HFFc6 (cell line): ENCODE measurements at places on chromosomes 2 and 18. TPM values are rescaled to one million over a fixed set of nuclear protein-coding genes. Genes with fewer than 3 reads are reported as not detected.

LGALSL gene
- total RNA-seq, result 0.50 to 2.1 TPM (median 1.7 TPM) in 3 replicates

- no peak for DNase-seq
These were observed 202.7 kb downstream of the BCL11A start for GRCh38 chr2:60350791-60351190.

DNA sequence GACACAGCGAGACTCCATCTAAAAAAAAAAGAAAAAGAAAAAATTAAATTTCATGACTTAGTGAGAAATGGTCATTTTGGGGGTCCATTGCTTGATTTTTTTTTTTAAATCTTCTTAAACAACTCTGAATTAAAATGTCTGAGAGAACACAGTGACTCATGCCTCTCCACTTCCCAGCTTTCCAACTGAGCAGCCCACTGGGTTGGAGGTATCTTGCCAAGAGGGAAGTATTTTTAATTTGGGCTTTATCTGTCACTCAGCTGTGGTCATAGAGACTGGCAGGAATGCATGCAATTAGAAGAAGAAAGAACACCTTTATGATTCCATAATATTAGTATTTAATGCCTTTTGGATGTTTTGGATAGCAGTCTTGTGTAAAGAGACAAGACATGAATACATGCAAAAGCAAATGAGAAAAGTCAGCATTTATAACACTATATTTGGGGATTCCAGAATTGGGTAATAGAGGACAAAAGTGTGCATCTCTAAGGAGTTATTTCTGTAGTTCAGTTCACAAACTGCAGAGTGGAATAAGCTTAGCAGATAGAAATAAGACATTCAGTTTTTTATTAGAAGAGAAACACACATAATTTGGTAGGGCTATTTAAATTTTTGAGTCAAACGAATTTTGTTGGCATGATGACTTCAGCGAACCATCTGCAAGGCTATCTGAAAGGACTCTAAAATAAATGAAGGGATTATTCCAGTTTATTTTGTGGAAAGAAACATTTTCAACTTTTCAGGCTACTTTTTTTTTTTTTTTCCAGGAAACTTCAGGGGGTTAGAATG, 254.8 kb downstream of the TGIF1 start:
- DNase-seq, result no peak

- no peak for DNase-seq
These were observed 1132.4 kb upstream of the CDH2 start for GRCh38 chr18:29309366-29309765.

DNA sequence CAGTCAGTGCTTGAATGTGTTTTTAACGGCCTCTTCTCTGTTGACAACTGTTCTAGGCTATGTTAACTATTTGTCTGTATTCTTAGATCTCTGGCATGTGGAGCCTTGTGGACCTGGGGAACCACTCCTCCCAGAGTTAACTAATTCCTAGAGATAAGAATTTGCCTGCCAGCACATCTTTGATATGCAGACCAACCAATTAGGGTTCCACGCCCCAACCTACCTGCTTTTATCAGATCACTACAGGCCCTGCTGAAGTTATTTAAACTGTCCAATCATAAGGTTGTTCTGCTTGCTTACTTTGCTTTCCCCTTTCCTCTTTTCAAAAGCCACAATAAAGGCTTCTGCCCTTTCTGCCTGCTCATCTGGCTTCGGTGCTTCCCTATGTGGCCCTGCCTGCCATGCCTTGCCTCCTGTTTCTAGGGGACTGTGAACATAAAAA, 8.5 kb upstream of the CYBRD1 start:
- DNase-seq, result no peak

DNA sequence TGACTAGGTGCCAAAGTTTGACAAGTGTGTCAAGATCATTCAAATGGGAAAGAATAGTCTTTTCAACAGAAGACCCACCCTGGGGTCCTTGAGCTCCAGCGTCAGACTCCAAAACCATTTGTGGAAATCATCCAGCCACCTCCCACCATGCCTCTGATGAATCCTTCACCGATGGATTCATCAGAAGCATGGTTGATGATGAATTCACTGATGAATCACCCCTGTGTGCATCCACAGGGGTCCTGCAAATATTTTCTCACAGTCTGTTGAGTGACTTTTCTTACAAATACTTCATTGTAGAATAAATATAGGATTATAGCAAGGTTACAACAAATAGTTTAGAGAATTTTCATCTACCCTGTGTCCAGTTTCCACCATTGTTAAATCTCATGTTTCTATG, 4.3 kb downstream of the UGT1A9 start:
- DNase-seq, result no peak

DNA sequence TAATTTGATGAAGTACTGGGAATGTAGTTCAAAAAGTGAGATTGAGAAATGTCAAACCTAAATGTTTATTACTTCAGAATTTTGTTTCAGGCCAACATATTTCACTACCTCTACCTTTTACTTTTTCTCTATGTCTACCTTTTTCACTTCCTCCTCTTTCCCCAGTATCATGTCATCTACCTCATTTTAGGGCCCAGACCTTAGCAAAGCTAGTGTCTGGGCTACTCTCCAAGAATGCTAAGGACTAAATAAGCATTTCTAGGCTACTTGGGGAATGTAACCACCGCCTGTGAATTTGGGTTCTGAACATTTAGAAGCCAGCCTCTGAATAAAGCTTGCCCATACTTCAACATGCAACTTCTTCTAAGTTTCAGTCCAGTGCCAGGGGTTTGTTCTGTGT, 330.4 kb downstream of the SLC4A3 start:
- DNase-seq, result no peak

DNA sequence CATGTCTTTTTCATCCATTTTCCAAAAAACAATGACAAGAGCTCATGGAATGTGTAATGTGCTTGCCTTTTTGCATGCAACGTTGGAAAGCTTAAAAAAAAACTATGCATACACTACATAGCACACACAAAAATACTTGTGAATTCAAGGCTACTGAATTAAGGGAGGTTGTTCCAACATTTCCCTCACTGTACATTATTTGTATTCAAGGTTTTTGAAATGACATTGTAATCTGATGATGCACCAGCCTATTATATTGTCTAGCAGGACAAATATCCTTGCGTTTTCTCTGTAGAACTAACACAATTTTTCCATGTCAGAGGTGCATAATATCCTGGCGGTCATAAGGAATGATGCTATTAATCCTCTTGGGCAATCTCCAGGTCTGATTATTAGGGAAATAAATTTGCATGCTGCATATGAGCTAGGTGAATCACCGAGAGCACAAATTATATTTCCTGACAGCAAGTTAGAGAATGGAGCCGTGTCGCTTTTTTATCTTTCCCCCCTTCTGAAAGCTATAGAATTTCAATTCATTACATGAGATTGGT, 836.9 kb upstream of the FANCL start:
- DNase-seq, result no peak

GRCh38 chr2:32997705-32998104, 51.0 kb downstream of the LTBP1 start:
- no peak for DNase-seq
